ENCODE measurements at places on chromosomes 3 and 15.

DNA sequence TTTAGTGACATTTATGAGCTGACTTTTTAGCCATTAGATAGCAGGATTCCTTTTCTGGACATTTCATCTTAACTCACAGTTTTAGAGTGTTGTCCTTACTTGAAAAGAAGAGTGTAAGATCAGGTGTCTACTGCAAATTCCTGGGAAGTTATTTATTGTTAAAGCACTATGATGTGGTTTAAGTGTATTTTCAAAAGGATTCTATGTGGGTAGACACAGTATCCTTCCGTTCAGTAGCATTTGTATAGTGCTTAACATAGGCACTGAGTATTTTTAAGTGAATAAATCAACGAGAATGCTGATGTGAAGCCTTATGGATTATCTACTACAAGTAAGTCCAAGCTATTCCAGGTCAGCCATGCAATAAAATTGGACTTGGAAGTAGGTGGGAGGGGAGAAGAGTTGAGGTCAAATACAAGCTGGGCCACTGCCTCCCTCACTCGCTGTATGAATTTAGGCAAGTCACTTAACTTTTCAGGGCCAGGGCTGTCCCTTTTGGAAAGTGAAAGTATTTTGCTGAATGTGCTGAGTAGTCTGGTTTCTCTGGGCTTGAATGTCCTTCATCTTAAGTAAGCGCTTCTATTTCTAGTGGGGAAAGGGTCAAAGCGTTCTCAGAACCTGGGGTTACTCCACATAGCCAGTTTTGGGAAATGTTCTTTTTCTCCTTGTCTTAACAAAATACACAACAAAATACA, 48.6 kb downstream of the GAP43 start:
- no peak for DNase-seq

DNA sequence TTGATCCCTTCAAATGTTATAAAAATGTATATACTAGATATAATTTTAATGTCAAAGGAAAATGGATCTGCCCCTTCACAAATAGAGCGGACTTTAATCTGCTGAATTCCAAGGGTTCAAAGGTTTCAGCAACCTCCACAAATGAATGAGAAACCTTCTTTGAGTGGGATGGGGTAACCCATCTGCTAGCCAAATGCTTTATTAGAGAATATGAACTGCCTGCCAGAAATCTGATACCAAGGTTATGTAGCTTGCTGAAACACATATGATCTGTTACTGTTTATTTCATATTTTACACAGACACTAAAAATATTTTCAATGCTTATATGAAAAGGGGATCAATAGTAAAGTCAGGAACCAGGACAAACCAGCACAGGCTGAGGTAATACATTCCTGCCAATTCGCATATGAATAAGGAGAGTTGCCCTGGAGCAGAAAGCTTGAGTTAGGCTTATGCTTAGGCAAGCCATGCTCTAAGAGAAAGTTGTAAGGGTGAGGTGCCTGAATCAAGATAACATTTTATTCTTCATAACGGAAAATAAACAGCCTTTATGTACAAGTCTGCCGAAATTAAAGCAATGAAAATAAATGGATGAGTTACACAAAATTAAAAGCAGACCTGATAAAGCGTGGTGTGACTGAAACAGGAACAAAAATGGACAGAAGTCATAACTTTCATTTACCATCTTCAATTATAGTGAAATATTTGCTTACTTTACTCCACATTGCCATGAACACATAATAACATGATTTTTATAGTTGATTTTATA, 26.5 kb downstream of the PLOD2 start:
- DNase-seq: no peak

DNA sequence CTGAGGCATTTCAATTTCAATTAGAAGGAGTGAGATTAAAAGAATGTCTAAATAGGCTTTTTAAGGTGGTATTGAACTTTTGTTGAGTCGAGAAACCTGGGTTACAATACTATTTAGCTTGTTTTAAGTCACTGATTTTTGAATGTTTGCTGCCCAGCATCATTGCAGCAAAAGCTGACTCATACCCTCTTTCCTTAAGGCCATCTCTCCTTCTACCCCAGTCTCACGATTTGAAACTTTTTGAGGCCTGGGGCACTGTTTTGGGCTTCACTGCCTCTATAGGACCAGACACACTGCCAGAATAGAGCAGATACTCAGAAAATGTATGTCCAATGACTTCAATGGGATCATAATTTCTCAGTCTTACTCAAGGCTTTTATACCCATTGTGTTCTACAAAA, 319.6 kb upstream of the TGFBR2 start:
- no peak for DNase-seq

GRCh38 chr3:144167634-144168033, 196.0 kb downstream of the DIPK2A start:
- DNase-seq: no peak

DNA sequence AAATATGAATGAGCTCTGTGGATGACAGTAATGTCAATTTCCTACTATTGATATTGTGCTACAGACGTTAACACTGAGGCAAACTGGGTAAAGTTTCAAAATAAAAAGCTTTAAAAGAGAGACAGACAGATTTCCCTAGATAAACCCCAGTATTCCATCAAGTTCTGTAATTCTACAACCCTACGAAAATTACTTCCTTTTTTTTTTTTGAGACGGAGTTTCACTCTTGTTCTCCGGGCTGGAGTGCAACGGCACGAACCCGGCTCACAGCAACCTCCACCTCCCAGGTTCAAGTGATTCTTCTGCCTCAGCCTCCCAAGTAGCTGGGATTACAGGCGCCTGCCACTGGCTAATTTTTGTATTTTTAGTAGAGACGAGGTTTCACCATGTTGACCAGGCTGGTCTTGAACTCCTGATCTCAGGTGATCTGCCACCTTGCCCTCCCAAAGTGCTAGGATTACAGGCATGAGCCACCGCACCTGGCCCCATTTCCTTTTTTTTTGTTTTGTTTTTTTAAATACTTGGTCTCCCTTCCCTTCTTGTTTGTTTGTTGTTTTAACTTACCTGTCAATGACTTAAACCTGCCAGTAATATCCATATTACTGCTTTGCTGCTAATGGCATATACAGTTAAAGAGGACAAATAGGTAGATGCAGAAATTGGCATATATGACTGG, 57.2 kb downstream of the CBLB start:
- no peak for DNase-seq

DNA sequence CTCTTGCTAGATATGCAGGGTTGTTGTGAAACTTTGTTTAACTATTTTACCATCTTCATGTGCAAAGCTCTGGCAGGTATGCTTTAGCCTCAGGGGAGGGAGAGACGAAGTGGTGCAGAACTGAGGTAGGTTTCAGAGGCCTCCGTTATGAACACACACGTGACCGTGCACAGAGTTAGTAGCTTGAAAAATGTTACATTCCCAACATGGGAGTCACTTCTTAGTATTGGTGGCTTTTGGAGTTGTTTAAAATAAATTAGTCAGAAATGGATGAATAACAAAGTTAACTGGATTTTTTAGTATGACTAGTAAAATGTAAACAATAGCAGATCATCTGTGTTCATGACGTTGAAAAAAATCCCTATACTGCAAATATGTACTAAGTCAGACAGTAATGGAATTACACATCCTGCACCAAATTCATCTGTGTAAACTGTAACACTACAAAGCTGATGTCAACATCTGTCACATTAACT, 279.6 kb downstream of the KLF13 start:
- DNase-seq: no peak

Data from endodermal cell (in vitro differentiated cells).